ENCODE measurements at places on chromosomes 3 and 15. TPM values are rescaled to one million over a fixed set of nuclear protein-coding genes. Genes with fewer than 3 reads are reported as not detected.

- peak; percentile 23 for DNase-seq
Measured at GRCh38 chr15:74995779-74996765, 709 bp downstream of the SCAMP5 start.

Gene DUOXA2
- total RNA-seq, result not detected

GRCh38 chr3:141338881-141339280 lies 29.4 kb upstream of the ZBTB38 start:
- DNase-seq, result no peak

- DNase-seq, result peak; percentile 40
Measured at GRCh38 chr3:126474498-126475412, 936 bp downstream of the ZXDC start.

DNA sequence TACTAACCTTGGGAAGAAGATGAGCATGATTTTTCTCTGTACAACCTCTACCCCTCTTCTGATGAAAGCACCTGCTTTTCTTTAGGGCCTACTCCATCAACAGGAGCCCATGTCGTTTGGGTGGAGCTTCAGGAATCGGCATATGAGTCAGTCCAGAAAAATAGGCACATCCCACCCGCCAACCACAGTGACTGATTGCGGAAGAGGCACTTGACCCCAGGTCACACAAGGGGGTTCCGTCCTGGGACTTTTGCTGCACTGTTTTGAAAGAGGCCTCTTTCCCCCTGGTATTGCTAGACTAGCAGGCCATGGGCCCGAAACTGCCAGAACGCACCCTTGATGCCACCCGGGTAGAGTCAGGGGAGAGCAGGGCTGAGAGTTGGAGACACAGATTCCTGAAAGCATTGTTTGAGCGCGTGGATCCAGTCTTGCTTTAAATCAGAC lies 19.3 kb upstream of the NRROS start:
- DNase-seq, result peak; percentile 73

DNA sequence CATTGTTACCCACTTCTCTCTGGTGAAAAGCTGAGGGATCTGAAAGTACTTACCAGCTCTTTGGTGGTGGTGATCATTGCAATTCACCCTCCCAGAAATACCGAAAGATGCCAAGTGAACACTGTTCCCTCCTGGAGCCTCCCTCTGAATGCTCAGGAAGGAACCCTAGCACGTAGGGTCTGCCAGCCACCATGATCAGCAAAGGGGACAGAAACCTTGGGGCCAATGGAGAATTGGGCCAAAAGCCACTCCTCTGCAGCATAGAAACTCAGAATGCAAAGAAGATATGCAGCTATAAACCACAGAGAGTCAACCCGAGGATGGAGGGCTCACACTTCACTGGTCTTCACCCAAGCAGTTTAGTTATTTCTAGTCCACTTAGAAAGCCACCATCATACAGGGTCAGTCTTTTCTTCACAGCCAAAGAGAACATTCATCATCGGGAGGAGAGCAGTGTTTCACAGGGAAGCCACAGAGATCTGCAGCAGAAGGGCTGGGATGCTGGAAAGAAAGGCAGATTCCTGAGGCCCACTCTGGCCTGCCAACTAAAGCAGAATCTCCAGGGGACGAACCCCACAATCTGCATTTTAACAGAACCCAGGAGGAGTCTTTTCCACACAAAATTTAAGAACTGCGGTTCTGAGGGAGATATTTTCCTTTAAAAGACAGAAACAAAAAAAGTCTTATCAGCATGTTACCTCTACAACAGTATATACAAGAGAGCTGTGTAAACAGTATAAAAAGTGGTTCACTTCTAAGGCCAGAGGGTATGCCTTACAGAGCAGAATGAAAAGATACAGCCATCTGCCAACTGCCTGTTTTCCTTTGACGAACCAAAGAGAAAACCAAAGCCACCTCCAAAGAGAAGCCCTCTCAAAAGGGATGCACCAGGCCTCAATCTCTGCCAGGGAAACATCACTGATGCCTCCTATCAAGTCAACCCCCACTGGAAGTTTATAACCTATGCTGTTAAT lies 11.3 kb downstream of the TBC1D2B start:
- no peak for DNase-seq

DNA sequence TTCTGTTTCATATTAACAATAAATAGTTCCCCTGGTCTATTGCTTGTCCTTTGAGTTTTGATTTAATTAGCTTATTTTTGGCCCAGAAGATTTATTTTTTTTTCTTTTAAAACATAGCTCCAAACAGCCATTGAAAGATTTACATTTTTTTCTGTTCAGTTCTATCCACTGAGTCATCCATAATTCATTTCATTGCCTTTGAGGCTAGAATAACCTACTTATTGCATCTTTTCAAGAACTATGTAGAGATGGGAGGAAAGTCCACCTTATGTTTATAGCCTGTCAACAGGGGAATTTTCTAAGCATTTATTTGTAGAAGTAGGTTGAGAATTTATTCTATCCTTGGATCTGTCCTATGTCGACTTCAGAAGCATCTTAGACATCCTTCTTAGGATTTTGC lies 53.4 kb upstream of the CHD2 start:
- no peak for DNase-seq

Gene USP50
- not detected for total RNA-seq

DNA sequence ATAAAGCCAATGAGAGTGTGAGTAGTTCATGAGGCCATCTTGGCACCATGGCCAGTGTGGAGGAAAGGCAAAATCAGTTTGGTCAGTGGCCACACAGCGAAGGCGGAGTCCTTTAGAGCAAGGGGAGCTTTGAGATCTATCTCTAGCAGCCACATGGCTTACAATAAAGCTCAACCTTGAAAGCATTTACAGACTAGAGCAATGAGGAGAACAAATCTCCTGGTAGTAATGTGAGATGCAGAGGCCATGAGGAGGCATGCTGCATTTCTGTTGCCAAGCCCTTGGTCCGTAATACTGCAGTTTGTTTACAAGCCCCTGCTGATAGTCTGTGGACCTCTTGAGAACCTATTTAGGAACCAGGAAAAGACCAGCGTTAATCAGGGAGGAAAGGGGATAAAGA lies 381.5 kb upstream of the C2CD4B start:
- DNase-seq, result no peak

GRCh38 chr15:37115538-37115937 lies 15.2 kb upstream of the MEIS2 start:
- no peak for DNase-seq

DNA sequence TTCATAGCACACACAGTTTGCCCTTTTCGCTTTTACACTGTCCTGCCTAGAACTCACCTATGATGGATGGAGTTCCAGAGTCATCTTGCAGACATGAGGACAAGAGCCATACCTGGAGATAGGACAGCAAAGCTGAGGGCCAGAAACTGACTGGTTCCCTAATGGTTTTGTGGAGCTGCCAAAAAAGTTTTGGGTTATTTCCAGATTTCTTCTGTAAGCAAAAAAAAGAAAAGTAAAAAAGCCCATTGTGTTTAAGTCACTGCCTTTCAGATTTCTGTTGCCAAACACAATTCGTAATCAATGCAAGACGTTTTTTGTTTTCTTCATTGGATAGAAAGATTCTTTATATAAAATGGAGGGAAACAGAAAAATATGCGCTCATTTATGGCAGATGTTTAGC lies 42.4 kb upstream of the KY start:
- no peak for DNase-seq

DNA sequence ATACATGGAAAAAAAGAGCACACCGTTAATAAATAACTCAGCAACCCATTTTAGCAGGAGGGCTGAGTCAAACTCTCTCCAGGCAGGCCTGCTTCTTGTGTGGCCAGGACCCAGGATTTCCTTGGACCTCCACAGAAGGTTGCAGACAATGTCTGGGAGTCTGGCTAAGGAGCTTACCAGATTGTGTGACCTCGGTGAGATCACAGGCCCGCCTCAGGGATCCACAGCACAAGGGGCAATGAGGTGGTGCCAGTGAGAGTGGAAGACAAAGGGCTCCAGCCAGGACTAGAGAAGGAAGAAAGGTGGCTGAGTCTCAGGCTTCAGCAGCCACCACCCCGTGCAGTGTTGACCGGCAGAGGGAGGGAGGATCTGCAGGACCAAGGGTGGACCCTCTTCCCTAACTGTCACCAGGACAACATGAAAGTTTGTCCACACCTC lies 32.2 kb upstream of the SEC22A start:
- DNase-seq, result no peak

GRCh38 chr3:52446042-52446441 lies 1.1 kb upstream of the SEMA3G start:
- DNase-seq, result no peak

Gene KLHL6
- not detected for total RNA-seq

- peak; percentile 24 for DNase-seq
Measured at GRCh38 chr3:20056725-20057611, 16.7 kb downstream of the KAT2B start.

GRCh38 chr15:99504071-99504822 lies 61.5 kb upstream of the MEF2A start:
- no peak for DNase-seq

GRCh38 chr3:59549962-59550361 lies 500.1 kb upstream of the CFAP20DC start:
- no peak for DNase-seq

DNA sequence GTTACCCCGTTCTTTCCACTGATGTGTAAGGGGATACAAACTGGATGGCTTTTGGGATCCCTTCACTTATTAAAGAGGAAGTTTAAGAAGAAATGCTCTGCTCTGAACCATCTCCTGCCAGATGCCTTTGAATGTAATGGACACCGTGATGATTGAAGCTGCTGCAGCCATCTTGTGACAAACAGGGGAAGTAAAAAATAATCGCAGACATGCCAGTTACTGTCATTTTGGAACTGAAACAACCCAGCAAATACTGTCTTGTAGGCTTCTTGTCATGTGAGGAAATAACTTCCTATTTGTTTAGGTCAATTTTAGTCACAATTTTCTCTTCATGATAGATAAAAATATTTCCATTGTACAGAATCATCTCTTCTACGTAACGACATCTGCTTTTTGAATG lies 224.0 kb downstream of the CHL1 start:
- no peak for DNase-seq

Gene GPR87
- 0.77 TPM for total RNA-seq

Gene PRTG
- 2.9 TPM for total RNA-seq

Gene GOLGA6D
- not detected for total RNA-seq

GRCh38 chr3:137205394-137206045 lies 247.7 kb downstream of the IL20RB start:
- DNase-seq, result no peak

DNA sequence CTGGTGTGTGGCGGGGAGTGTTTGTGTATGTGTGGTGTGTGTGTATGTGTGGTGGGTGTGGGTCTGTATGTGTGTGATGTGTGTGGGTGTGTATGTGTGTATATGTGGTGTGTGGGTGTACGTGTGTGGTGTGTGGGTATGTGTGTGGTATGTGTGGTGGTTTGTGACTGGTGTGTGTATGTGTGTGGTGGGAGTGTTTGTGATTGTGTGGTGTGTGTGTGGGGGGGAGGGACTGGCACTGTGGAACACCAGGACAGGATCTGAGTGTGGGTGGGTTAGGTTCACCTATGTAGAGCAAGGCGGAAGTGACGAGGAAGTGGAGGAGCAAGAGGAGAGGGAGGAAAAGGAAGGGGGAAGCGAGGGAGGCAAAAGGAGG lies 510.8 kb downstream of the SHQ1 start:
- no peak for DNase-seq

Gene ZNF860
- 0.34 TPM for total RNA-seq

GRCh38 chr3:44030687-44031305 lies 210.9 kb upstream of the TOPAZ1 start:
- peak; percentile 11 for DNase-seq

GRCh38 chr3:123397050-123397590 lies 51.8 kb downstream of the ADCY5 start:
- DNase-seq, result no peak

DNA sequence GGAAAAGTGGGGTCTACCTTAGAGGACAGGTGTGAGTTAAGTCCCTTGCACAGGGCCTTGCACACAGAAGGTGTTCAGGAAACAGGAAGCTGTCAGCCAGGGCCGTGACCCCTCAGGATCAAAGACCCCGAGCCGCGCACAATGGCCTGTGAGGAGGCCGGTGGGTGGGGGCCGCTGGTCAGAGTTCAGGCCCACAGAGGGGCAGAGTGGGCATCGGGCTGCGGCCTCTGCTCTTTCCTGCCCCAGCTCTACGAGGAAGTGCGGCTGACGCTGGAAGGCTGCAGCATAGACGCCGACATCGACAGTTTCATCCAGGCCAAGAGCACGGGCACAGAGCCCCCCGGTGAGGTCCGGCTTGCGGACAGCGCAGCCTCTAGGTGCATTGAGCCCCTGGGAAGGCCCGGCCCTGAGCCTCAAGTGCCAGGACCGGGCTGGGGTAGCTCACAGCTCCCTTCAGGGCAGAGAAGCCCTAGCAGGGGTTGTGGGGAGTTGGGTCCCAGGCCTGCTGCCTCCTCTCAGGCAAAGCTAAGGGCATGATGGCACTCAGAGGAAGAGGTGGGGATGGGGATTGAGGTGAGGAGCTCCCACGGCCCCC lies 37.2 kb downstream of the PSTPIP1 start:
- DNase-seq, result no peak

DNA sequence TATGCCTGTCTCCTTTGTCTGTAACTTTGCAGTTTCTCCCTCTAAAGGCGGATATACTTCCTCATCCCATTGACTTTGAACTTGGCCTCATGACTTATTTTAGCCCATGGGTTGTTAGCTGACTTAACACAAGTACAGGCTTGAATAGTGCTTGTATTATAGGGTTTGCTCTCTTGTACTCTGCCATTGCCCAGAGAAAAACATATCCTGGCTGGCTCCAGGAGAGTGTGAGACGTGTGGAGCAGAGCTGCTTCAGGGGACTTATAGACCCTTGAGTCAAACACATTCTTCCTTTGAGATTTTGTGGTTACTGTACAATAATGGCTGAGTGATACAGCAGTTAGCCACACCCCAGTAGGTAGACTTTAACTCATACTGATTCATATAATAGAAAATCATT lies 124.0 kb downstream of the RAP2B start:
- DNase-seq, result no peak

Gene PRRT3
- total RNA-seq, result 0.57 TPM

- DNase-seq, result no peak
Measured at GRCh38 chr15:74958908-74959585, 2.5 kb upstream of the RPP25 start.

Data from Daoy (cell line).